ENCODE measurements at places on chromosomes 11 and 22.
A peak's percentile ranks its signal among the peaks of the same experiment; 100 is the strongest.

DNA sequence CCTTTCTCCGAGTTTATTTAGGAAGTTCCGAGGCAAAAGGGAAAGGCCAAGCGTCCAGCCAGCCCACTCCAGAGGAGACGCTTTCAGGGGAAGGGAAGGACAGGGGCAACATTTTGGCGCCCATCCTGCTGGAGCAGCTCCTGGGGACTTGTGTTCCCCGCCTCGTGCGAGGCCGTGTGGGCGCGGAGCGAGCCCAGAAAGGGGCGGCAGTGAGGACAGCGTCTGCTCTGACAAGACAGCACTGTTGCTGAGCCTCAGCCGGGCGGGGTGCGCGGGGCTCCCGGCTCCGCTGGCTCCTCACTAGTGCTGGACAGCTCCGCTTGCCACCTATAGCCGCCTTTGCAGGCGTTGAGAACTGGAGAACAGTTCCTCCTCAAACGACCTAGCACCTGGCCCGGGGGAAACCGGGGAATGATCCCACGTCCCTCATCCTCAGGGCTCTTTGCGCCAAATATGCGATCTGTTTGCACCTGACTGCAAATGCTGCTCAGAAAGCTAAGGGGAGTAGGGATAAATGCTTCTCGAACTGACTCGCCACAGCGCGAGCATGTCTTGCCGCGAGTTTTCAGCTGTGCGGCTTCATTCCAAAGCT is 722 bp upstream of the GUCY1A2 start:
- DNase-seq, result peak; percentile 64

DNA sequence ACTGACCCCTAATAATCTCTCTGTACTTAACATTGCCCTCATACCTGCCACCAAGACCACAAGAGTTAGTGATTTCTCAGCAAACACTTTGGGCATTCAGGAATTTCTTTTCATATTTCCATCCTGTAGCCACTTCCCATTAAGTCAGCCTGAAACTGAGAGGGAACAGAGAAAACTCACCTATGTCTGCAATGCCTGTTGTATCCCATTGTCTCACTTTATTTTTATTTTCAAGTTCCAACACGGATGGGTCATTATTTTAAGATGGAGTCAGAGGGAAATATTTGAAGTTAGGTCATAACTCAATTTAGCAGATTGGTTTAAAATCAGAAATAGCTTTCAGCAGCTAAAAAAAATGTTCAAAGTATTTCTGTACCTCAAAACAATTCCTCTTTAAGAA is 937.8 kb upstream of the CHORDC1 start:
- no peak for DNase-seq

DNA sequence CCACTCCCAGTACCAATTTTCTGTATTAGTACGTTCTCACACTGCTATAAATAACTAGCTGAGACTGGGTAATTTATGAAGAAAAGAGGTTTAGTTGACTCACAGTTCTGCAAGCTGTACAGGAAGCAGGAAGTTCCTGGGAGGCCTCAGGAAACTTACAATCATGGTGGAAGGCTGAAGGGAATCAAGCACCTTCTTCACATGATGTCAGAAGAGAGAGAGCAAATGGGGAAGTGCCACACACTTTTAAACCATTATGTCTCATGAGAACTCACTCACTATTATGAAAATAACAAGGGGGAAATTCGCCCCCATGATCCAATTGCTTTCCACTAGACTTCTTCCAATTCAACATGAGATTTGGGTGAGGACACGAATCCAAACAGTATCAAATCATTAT is 271.4 kb downstream of the ETS1 start:
- DNase-seq, result no peak

DNA sequence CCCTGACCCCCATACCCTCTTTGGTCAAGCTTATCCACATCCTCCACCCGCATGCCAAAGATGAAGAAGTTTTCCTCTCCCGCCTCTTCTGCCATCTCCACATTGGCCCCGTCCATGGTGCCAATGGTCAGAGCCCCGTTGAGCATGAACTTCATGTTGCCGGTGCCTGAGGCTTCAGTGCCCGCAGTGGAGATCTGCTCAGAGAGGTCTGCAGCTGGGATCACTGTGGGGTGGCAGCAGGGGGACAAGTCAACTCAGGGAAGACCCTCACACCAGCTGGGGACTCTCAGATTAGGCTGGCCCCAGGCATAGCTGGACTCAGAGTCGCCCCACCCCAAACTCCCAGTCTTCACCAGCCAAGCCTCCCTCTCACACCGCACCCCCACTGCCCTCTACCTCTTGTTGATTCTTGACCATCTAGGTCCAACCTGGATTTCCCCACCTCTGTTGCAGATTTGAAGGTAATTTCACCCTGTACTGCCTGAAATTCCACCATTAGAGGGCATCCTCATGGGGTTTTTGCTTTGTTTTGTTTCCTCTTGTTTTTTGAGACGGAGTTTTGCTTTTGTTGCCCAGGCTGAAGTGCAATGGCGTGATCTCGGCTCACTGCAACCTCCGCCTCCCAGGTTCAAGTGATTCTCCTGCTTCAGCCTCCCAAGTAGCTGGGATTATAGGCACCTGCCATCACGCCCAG is 6.6 kb upstream of the RASGRP2 start:
- DNase-seq, result no peak
